CD4-positive, alpha-beta T cell treated with Interleukin-12 subunit alpha and Interleukin-12 subunit beta, for 1 hour (primary cell): ENCODE measurements at places on chromosomes 6 and 20.

- no peak for DNase-seq
These were observed 330.0 kb downstream of the ZFAND3 start for GRCh38 chr6:38149531-38149930.

GRCh38 chr6:90319044-90319443 is 22.4 kb upstream of the BACH2 start:
- no peak for DNase-seq

- no peak for DNase-seq
These were observed 4.0 kb upstream of the ZMYND8 start for GRCh38 chr20:47360297-47361056.

DNA sequence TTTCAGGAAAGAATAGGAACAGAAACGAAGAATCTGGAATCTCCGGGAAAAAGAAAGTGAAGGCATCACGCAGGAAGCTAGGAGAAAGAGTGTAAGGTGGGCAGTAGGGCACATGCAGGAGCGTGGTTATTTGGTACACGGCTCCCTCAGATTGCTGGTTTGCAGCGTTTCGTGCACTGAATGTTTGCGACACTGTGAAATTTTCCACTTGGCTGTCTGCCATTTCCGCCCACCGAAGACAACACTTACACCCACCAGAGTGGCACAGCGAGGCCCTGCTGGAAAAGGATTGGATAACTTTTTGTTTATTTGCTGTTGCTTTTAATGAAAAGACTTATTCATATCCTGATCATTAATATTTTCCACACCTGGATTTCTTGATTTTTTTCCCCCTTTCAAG is 248.3 kb downstream of the GMPR start:
- peak; percentile 63 for DNase-seq

GRCh38 chr6:143525356-143525755 is 13.8 kb upstream of the FUCA2 start:
- no peak for DNase-seq
